ENCODE measurements at places on chromosomes 6 and 20. TPM values are rescaled to one million over a fixed set of nuclear protein-coding genes. Genes with fewer than 3 reads are reported as not detected.

DNA sequence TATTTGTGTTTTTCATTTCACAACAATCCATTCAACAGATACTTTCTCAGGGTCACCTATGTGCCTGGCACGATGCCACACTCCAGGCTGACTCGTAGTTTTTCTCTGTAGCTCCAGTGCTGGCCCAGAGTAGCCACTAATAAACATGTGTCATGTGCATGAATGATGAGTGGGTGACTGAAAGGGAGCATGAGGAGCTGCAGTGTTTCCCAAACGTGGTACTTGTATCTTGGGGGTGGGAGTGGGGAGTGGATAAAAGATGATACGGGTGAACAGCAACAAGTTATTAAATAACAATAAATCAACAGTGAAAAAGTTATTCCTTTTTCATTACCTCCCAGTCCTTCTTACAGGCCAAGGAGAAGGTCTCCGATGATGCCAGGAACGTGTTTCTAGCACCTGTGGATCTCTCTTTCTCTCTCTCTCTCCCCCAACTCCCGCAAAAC lies 17.1 kb downstream of the SRXN1 start:
- DNase-seq, result no peak

WFDC10A gene
- not detected for polyA plus RNA-seq

TBC1D32 gene
- polyA plus RNA-seq, result 3.7 TPM

KCNQ5 gene
- 2.0 TPM for polyA plus RNA-seq

SLC4A11 gene
- 1.3 TPM for polyA plus RNA-seq
